Brain microvascular endothelial cell (primary cell): ENCODE measurements at places on chromosomes 16 and 17.
A peak's percentile ranks its signal among the peaks of the same experiment; 100 is the strongest.

DNA sequence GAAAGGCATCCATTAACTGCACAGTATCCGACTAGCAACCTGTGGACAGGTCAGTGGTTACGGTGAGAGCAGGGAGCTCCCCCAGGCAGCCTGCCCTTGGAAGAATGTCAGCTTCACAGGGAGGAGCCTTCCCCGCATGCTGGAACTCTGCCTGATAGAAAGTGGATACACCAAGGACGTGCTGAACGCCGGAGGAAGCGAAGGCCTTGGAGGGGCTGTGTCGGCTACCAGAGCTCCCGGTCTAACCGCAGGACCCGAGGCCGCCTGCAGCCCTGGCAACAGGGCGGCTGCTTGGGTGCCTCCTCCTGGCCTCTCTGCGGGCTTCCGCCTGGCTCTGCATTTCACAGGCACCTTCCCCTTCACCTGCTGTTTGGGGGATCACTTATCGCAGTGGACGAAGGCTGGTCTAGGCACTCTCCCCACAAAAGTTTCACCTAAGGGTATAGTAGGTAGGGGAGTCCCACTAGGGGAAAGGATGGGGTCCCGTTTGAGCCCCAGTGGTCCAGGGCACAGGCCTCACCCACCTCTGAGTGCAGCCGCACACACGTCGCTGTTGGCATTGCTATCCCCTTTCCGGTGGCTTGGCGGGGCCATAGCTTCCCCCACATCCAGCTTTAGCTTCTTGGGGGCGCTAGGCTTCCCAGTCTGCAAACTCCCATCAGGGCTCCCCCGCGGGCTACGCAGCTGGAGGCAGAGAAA lies 29.8 kb downstream of the PELP1 start:
- DNase-seq: no peak

- no peak for DNase-seq
Measured at GRCh38 chr17:39099663-39100286, 51.7 kb downstream of the PLXDC1 start.

DNA sequence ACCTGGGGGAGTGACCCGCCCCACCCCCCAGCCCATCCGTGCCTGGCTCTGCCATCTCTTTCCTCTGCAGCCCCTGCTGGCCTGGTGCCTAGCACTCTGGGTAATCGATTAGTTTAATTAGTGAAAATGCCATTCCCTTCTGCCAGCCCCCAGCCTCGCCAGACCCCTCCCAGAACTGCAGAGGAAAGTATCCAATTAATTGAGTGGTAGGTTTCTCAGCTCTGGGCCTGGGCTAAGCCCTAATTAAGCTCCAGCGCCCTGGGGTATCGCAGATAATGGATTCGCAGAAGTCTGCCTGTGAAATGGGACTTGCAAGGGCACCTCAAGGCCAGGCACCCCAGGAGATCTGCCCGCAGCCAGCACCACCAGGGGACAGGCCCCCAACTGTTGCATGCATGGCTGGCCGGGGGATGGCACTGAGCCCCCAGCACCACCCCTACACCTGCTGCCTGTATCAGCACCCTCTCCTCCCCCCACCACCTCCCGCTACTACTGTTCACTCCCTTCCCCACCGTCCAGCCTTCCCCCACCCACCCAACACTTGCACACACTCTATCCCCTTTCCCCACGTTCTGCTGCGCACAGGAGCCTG lies 19.7 kb upstream of the SPPL2C start:
- no peak for DNase-seq

- DNase-seq: no peak
Measured at GRCh38 chr17:69500911-69501429, 86.5 kb downstream of the MAP2K6 start.

DNA sequence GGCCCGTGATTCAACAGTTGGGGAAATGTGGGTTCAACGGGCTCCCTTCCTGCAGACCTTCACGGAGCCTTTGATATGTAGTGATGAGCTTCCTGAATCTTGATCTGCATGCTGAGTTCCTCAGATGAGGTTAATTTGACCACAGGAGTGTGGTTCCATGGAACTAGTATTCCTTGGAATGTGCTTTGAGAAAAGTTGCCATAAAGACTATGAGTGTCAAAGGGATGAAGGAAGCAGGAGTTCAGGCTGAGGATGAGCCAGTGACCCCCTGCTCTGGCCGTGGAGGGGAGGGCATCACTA lies 229.2 kb downstream of the MSI2 start:
- no peak for DNase-seq

GRCh38 chr17:16068323-16068722 lies 68.7 kb downstream of the TTC19 start:
- no peak for DNase-seq

DNA sequence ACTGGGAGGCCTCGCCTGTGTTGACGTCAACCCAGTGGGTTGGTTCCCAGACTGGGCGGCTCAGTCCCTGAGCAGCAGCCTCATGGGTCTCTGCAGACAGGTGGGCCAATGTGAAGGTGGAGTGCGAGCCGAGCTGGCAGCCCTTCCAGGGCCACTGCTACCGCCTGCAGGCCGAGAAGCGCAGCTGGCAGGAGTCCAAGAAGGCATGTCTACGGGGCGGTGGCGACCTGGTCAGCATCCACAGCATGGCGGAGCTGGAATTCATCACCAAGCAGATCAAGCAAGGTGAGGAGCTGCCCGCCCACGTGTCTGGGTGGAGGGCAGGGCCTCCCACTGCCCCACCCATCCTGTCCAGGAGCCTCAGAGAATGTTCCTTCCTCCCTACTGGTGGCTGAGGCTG lies 44.1 kb downstream of the MRC2 start:
- no peak for DNase-seq

DNA sequence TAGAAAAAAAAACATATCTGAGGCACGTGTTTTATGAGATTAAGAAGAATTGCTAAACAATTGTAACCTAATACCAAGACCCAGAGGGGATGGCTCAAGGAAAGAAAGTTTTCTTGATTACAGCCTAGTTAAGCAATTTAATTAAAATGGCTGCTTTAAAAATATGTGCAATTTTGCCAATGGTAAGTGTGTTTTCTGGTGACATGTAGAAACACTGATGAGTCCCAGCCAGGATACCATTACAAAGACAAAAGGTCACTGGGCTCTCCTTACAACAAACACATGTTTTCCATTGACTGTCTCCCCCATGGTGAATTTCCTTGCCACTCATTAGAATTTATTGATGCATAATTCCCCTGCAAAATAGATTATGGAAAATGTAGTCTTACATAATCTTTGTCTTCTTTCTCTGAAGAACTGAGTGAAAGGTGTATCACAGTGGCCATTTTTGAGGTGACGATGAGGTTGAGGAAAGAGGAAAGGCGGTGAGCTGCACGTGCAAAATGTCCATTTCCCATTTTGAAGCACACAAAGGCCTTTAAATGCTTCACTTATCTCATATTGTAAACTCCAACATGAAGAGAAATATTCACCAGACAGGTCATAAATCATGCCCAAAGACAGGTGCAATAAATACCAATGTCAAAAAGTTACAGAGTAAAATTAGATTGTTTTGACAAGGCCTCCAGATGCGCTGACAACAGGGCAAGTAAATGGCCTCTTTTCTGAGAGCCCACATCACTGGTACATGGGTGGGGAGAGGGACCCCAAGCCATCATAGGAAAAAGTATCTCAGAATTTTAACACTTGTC lies 696.9 kb downstream of the KCNJ2 start:
- no peak for DNase-seq

GRCh38 chr16:78211946-78212345 lies 112.5 kb downstream of the WWOX start:
- no peak for DNase-seq

GRCh38 chr16:75818491-75818890 lies 92.2 kb upstream of the CPHXL start:
- no peak for DNase-seq

DNA sequence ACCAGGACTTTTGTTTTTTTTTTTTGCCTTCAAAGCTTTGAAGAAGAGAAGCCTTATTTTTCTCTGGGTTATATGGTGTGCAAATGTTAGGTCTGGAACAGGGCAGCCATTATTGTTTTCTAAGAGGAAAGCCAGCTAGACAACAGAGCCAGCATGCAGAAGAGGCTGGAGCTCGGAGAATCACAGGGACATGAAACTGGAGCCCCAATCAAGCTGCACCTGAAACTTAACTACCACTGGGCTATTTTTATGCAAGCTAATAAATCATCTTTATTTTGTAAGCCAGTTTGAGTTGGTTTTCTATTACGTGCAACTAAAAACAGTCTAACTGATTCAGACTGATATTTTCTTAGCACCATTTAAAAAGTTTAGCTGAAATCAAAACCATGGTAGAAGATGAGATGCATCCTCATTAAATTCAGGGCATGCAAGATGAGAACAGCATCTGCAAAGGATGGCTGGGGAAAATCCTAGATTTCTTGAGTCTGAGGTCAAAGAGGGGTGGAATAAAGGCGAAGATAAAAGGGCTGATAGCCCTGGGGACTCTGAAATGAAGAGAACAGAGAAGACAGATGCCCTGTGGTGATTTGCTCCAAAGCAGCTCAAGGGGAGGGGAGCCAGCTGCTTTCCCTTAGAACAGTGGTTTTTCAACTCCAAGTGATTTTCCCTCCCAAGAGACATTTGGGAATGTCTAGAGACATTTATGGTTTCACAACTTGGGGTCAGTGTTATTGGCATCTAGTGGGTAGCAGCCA lies 177.1 kb upstream of the WSCD1 start:
- DNase-seq: no peak

- DNase-seq: no peak
Measured at GRCh38 chr16:83966153-83966696, 1.8 kb upstream of the NECAB2 start.

GRCh38 chr17:81482673-81483072 lies 29.9 kb downstream of the ACTG1 start:
- no peak for DNase-seq

GRCh38 chr17:45575126-45575885 lies 84.8 kb upstream of the PLEKHM1 start:
- DNase-seq: no peak

DNA sequence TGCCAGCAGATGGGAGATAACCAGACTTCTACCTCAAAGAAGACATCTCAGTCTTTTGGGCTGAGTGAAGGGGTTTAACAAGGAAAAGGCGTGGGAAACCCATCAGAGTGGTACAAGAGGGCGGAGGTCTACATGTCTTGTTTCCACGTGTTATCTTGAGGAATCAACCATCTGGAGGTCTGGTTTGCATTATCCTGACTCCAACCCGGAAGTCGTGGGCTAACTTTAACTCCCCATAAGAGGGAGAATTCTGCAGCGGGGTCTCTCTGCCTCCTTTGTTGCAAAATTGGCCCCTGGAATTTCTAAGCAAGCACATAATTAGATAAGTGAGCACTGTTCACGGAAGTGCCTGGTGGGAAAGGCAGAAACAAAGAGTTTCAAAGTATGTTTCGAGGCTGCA lies 398.7 kb upstream of the C16orf82 start:
- DNase-seq: no peak

- DNase-seq: no peak
Measured at GRCh38 chr17:79948406-79948944, 87.2 kb downstream of the TBC1D16 start.

DNA sequence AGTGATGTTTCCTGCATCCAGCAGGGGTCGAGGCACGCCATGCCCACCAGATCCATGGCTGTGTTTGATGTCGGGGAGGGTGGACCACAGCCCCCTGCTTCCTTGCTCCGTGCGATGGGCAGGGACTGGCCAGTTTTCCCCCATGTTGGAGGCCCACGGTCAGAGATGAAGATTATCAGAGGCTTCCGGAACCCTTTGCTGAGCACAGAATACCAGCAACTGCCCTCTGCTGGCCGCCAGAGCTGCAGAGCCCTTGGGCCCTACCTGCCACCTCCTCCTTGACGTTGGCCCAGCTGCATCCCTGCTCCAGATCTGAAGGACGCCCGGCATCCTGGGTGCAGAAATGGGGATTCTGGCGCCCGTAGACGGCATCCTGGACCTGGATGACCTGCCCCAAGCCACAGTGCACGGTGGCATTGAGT lies 23.7 kb upstream of the BCO1 start:
- DNase-seq: peak; percentile 13

DNA sequence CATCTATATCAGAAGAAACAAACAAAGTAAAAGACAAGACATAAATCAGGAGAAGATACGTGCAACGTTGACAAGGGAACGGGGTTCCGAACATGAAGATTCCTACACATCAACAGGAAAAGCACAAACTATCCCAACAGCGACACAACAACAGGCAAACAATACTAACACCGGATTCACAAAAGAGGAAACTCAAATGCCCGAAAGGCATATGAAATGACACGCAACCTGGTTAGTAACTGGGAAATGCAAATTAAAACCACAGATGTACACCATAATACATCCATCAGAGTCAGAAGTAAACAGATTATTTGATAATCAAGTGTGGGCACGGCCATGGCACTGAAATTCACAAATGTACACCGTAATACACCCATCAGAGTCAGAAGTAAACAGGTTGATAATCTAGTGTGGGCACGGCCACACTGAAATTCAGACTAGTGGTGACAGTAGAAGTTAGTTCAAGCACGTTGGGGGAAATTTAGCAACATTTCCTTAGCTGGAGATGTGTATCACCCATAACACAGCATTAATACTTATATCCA lies 171.9 kb upstream of the RPH3AL start:
- no peak for DNase-seq

DNA sequence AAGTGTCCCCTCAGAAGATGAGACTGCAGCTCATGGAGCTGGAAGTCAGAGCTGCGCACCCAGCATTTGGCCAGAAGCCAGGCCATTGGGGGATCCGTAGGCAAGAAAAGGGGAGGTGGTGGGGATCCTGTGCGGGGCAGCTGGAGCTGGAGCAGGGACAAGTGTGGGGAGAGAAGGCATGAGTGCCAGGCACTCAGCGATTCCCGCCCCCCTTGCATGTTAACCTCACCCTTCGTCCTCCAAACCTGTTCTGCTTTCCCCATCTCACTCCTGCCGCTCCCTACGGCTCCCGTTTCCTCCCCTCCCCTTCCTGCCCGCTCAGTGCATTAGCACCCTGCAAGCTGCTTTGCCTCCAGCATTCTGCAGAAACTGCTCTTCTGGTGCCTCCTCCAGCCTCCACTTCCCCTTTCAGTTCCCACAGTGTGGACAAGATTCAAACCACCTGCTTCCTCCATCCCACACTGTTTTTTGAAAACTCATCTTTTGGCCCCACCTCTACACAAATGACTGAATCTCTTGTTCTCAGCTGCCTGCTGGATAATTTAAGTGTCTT lies 5.6 kb downstream of the ALOX15 start:
- DNase-seq: no peak

GRCh38 chr16:30430428-30430970 lies 669 bp upstream of the DCTPP1 start:
- DNase-seq: no peak

GRCh38 chr16:10575506-10576130 lies 4.8 kb downstream of the EMP2 start:
- no peak for DNase-seq

- DNase-seq: no peak
Measured at GRCh38 chr16:11674001-11674817, 6.0 kb downstream of the SNN start.

GRCh38 chr16:1105888-1106620 lies 10.0 kb upstream of the C1QTNF8 start:
- DNase-seq: peak; percentile 20

- no peak for DNase-seq
Measured at GRCh38 chr16:27333549-27333948, 19.8 kb downstream of the IL4R start.

- DNase-seq: no peak
Measured at GRCh38 chr16:1308036-1308976, 1.1 kb upstream of the UBE2I start.
